T-helper 22 cell (primary cell): ENCODE measurements at places on chromosomes 3 and 15.

GRCh38 chr3:34229876-34230275 is 431.4 kb downstream of the PDCD6IP start:
- no peak for DNase-seq

- no peak for DNase-seq
These were observed 194.3 kb downstream of the BCHE start for GRCh38 chr3:165642761-165643420.

- no peak for DNase-seq
These were observed 150.8 kb downstream of the LEKR1 start for GRCh38 chr3:156976933-156977332.

- DNase-seq = no peak
These were observed 133.9 kb downstream of the MYLK start for GRCh38 chr3:123750209-123750608.

- DNase-seq = no peak
These were observed 52.7 kb downstream of the MB21D2 start for GRCh38 chr3:192864941-192865340.

DNA sequence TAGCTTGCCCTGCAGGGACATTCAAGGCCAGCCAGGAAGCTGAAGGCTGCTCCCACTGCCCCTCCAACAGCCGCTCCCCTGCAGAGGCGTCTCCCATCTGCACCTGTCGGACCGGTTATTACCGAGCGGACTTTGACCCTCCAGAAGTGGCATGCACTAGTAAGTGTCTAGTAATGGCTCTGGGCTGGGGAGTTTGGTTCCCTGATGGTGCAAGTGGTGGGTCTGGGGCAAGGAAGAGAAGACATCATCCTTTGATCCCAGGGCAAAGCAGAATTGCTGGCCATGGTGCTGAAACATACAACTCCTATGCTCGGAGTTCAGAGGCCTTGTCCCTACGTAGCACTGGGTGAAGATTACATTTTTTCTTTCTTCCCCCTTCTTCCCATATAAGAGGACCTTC is 311.4 kb downstream of the EPHB1 start:
- no peak for DNase-seq
